ENCODE measurements at places on chromosomes 11 and 22. TPM values are rescaled to one million over a fixed set of nuclear protein-coding genes. Genes with fewer than 3 reads are reported as not detected.

The KCNJ1 gene
- not detected for total RNA-seq

The MS4A6A gene
- not detected for total RNA-seq

The TRIM34 gene
- 1.5 TPM for total RNA-seq

The LGR4 gene
- 61.8 TPM for total RNA-seq

The TRIM48 gene
- total RNA-seq: not detected

The NAALADL1 gene
- 0.23 TPM for total RNA-seq

The NPTXR gene
- total RNA-seq: 32.6 TPM

The AIFM3 gene
- 2.7 TPM for total RNA-seq

The PAX6 gene
- total RNA-seq: 0.49 TPM

The OR5B21 gene
- not detected for total RNA-seq

The CLTCL1 gene
- total RNA-seq: 11.9 TPM

The HPX gene
- total RNA-seq: 1.0 TPM

The CRYBB3 gene
- 0.67 TPM for total RNA-seq

The TOLLIP gene
- total RNA-seq: 141 TPM

The C22orf31 gene
- not detected for total RNA-seq

The TMPRSS5 gene
- 0.85 TPM for total RNA-seq

The PHF5A gene
- 34.9 TPM for total RNA-seq

The TMA7B gene
- not detected for total RNA-seq

The SEC14L2 gene
- 10.7 TPM for total RNA-seq

The POTEH gene
- not detected for total RNA-seq

The USP47 gene
- total RNA-seq: 39.2 TPM

The GRAP2 gene
- total RNA-seq: 0.54 TPM

The SHANK2 gene
- 1.7 TPM for total RNA-seq

The APLP2 gene
- 589 TPM for total RNA-seq

The TEAD1 gene
- total RNA-seq: 102 TPM

The OR52I2 gene
- not detected for total RNA-seq

The TSPAN4 gene
- total RNA-seq: 187 TPM

The MUC5B gene
- 1.2 TPM for total RNA-seq

The HEPHL1 gene
- not detected for total RNA-seq

The TSGA10IP gene
- not detected for total RNA-seq

The ABCC8 gene
- total RNA-seq: 0.18 TPM

The SORL1 gene
- total RNA-seq: 36.3 TPM

The RPS6KB2 gene
- total RNA-seq: 68.5 TPM

The CD248 gene
- total RNA-seq: 0.15 TPM

The CNIH2 gene
- 9.3 TPM for total RNA-seq

The ZNF215 gene
- 12.8 TPM for total RNA-seq

The HBB gene
- total RNA-seq: 0.72 TPM

The CCDC15 gene
- 2.8 TPM for total RNA-seq

The LIPT2 gene
- total RNA-seq: 6.2 TPM

Data from Panc1 (cell line).